Right hindlimb (tissue), 1 donor: ENCODE measurements at places on chromosomes 7 and 10.

GRCh38 chr7:41027428-41028115, 675.3 kb downstream of the INHBA start:
- no peak for DNase-seq

DNA sequence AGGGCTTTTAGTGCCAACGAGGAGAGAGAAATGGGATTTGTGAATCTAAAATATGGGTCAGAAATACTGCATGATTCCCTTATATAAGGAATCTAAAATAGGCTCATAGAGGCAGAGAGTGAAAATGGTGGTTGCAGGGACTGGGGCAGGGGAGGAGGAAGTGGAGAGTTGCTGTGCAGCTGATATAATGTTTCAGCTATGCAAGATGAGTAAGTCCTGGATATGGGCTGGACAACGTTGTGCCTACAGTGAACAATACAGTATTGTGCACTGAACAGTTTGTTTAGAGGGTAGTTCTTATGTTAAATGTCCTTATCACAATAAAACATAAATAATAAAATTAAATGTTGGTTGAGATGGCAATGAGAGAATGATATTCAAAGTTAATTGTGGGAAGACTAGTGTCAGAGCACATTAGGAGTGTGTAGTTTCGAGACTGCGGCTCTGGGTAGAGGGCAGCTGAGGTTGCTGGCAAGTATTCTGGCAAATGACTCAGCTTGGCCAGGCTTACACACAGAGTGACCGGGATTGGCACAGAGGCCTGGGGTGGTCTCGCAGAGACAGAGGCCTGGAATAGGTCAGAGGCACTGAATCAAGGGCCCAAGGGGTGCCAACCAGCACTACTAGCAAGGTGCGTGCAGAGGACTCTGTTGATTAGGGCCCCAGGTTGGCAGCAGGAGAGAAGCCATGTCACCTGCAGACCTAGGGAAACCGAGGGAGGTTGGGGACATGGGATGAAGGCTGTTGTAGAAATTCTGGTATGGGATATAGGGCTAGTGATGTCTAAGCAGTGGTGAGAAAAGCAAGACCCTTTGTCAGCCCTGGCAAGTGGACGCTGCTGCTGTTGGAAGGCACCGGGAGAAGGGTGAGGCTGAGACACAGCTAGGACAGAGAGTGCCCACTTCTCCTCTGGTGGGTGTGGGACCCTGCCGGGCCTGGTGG, 2.8 kb upstream of the DEPP1 start:
- DNase-seq, result no peak

DNA sequence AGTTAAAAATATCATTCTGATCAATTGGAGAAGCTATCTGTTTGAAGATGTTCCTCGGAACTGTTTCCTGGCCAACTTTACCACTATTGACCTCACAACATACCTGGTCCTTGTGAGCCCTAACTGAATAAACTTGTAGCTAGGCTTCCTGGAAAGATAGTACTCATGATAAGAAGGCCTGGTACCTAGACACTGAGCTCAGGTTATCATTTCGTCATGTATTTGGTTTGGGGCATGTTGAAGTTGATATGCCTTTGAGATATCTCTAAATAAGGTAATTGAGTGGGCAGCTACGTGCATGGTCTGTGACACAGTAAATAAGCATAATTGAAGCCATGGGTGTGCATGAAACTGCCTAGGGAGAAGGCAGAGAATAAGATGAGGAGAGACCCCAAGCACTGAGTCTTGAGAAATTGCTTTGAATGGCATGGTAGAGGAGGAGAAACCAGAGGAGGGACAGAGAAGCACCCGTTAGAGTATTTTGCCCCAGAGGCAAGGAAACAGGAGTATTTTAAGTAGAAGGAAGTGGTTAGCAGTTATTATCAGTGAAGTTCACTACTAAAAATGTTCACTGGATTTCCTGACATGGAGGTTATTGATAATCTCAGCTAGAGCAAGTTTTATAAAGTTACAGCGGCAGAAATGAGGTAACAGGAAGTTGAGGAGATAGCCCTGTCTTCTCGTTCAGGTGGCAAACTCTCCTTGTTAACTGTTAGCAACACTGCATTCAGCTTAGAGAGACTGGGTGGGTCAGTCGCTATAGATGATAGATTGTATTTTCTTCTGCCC, 55.6 kb downstream of the CC2D2B start:
- DNase-seq, result no peak

DNA sequence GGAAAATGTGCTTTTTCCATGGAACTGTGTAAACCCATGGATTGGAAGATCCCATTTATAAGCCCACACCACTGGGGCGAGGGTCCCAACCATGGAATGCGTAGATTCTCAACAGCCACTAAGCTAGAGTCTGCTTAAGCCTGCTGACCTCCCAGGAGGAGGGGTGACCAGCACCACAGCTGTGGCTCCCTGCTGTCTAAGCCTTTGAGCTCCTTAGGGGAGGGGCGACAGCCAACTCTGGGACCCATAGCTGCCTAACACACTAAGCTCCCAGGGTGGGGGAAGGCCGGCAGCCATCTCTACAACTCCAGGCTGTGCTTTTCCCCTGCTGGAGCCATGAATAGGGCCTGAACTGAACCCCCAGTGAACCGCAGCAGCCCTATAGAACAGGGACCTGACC, 249.8 kb upstream of the HPS1 start:
- DNase-seq, result no peak
